Right cardiac atrium (tissue), 5 donors: ENCODE measurements at places on chromosomes 13 and 19. TPM values are rescaled to one million over a fixed set of nuclear protein-coding genes. Genes with fewer than 3 reads are reported as not detected.

Gene FAAP24
- 0.97 TPM for total RNA-seq

Gene UBE2L5
- not detected for total RNA-seq

- no peak for DNase-seq
Measured at GRCh38 chr19:19575411-19575810, 37.3 kb downstream of the CILP2 start.

DNA sequence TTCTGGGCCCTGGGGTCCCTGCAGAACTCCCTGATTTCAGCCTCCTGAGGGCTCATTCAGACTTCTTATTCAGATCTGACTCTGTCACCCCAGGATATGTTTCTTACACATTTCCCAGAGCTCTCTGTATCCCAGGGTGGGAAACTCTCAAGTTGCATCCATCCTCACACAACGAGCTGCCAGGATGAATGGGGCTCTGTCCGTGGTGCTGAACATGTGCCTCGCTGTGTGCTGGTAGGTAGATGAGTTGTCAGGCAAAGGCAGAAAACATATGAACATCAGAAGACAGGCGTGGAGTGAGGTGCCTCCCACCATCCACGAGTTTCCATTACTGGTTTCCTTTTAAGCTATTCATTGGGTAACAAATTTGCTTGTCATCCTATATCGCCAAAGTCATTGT, 11.4 kb upstream of the IGFL1 start:
- DNase-seq, result no peak

- DNase-seq, result no peak
Measured at GRCh38 chr13:25654322-25654721, 282.5 kb downstream of the ATP8A2 start.

DNA sequence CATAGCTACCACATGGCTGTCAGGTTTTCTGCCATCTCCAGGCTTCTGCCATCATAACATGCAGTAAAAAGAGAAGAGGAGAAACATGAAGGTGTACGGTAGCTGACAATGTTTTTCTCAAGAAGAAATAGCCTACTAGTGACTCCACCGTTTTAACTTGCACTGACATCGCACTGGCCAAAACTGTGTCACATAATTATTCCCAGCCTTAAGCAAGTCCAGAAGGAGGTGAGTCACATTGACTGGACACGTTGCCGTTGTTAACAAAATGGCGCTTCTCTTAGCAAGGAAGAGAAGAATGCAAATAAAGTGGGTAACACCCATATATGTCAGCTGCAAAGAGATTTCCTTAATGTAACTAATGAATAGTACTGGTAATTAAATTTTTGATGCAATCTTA, 810.4 kb upstream of the SLC10A2 start:
- no peak for DNase-seq

DNA sequence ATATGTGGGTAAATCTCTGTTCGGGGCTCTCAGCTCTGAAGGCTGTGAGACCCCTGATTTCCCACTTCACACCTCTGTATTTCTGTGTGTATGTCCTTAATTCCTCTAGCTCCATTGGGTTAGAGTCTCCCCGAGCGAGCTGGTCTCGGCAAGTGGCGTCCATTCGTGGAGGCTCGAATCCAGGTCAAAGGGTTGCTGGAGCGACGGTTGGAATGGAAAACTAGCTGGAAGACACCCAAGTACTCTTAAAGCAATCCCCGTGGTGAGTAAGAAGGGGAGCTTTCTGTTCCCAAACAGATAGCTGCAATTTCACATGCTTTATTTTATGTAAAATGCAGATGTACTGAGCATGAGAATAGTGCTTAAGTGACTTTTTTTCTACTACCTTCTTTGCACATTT, 277.5 kb upstream of the SGCG start:
- DNase-seq, result no peak
